ENCODE measurements at places on chromosomes 5 and 9.

DNA sequence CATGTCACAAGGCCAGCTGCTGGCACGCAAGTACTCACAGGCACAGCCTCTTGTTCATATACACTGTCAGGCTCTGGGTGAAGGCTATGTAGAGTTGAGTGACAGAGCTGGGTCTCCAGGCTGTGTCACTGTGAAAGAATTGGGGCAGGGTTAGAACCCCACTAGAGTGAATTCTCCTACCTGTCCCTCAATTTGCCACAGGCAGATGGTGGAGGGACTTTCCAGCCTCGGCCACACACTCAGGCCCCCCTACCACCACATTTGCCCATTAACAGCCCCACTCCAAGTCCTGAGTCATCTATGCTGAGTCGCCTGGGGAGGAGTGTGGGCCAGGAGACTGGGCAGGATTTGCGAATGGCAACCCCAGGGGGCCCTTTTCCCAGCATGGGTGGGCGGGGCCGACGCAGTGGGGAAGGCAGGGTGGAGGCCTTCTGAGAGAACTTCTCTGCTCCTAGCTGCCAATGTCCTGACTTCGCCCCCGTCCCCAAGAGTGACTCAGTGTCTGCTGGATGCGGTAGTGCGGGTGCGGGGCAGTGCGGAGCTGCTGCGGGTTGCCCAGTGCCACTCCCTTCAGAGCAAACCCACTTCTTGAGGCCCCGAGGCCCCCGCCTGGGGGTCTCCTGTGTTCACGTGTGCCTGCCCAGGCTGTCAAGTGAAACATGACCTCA is 50.3 kb upstream of the PSD2 start:
- peak; percentile 10 for DNase-seq

DNA sequence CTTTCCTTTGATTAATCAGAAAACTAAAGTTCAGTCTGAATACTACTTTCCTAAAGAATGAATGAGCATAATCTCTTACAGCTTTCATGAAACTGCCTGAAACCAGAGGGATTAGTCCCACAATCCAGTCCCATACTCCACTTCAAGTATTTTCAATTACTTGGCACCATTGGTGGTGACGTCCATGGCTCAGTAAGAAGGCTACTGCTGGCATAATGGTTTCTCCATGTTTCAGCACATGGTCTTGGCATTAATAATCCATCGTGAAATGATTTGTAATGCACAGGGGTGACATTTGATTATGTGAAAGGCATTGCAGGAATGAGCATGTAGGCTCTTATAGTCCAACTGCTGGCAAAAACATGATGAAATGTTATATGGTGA is 23.4 kb downstream of the LIX1 start:
- no peak for DNase-seq

DNA sequence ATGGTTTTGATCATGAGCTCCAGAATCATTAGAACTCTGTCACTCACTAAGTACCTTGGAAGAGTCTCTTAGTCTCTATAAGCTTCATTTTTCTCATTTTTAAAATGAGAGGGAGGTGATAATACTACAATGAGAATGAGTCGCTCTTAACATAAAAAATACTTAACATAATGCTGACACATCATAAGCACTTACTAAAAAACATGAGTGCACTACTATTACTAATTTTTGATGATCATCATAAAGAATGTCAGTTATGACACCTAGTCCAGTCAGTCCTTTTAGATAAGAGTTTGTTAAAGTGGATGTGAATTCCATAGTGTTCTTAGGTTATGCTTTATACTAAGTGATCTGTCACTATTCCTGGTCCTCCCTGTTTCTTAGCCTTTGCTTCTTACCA is 200.4 kb upstream of the SLC24A2 start:
- no peak for DNase-seq

GRCh38 chr5:76389513-76390154 is 13.5 kb upstream of the IQGAP2 start:
- no peak for DNase-seq

DNA sequence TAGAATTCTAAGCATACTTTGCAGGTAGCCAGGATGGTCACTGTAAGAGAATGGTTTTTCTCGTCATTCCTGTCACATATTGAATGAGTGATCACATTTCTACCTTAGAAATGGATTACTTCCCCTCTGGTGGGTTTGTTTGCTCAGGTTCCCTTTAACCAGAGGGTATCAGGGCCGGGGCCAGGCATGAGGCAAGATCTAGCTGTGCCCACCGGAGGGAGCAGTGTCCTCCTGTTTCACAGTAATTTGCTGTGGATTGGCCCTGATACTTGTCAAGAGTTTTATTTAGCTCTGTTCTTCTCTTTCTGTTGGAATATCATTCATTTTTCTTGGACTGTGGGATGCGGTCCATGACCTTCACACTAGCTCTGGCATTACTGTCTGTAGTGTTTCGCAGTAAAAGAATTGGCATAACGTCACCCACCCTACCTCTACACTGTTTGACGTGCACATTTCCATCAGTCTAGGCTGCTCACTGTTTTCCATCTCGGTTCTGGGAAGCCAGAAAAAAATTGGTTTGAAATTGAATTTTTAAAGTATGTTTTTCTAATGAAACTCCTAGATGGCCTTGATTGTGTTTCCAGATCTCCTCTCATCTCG is 42.4 kb upstream of the ZBED3 start:
- DNase-seq: no peak

GRCh38 chr9:93846349-93846748 is 108.8 kb downstream of the BARX1 start:
- no peak for DNase-seq
